ENCODE measurements at places on chromosomes 4 and X.

- DNase-seq: no peak
Measured at GRCh38 chr4:81606801-81607501, 135.2 kb upstream of the RASGEF1B start.

DNA sequence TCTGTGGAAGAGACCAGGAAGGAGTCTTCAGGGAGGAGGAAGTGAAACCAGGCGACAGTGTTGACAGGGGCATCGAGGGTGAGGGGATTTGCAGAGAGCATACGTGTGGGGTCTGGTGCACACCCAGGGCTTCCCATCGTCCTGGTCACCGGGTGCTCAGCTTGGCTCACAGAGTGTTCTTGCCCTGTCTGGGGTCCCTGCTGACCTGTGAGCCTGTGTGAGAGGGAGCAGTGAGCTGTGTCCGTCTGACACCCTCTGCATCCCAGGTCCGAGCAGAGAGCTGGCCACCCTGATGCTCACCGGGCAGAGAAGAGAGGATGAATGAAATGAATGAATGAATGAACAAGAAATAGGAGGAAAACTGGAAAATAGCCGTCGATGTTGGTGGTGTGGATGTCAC, 46.5 kb downstream of the CPZ start:
- no peak for DNase-seq

DNA sequence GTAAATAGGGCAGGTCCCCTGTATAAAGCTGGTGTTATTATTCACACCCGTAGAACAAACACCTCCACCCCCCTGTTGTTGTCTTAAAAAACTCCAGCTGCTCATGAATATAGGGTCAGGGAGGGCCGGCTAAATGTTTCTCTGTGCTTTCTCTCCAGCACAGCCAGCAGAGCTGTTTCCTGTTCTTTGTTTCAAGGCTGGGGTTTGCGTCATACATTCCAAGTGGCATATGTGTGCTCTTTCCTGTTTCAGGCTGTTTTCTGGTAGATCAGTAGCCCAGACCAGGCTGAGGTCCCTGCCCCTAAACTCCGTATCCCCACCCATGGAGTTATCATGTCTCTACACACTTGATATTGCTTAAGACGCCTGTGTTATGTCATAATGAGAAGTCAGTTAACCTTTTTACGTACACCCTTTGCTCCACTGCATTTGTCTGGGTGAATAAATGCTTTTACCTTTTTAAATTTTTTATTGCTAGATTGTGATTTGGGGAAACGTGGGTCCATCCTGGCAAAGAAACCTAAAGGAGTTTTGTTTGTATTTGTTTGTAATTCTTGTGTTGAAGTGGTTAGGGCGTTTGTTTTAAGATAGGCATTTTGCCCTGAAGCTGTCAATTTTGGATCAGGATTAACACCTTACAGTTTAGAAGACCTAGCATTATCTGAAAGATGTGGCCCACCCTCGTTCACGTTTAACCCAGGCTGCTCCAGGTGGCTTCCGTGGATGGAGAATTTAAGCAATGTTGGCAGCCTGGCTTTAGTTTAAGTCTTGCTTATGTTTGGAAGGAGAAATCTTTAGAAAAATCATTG, 3.3 kb downstream of the KLF3 start:
- DNase-seq: no peak

- no peak for DNase-seq
Measured at GRCh38 chr4:52822972-52823701, 39.0 kb upstream of the RASL11B start.

DNA sequence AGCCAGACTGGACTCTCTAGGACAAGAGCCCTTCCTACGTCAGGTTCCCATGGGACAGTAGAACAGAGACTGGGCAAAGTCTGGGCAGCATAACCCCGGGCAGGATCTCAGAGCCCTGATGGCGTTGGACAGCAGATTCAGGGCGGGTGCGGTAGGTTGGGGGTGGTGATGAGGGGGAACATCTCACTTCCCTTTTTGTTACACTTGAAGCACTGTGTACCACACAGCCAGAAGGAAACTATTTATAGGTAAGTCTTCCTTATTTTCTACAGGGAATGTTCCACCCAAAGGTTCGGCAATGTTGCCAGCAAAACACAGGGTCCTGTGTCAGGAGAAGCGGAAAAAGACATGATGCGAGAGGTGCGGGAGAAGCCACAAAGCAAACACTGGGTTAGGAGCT, 54.3 kb downstream of the TSC22D3 start:
- DNase-seq: no peak

DNA sequence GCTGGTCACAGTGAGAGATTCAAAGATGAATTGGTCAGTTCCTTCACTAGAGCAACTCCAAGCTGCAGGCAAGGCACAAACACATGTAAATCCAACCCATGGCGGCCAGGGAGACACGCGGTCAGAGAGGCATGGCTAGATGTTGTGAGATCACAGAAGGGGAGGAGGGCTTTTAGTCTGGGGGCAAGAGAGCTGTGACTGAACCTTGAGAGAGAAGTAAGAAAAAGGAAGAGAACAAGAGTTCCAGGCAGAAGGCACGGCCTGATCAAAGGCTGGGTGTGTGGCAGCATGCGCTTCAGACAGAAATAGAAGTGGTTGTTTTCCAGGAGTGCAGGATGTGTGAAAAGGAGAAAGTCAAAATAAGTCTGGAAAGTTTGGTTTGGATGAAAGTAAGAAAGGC, 15.9 kb downstream of the CCDC149 start:
- DNase-seq: no peak

DNA sequence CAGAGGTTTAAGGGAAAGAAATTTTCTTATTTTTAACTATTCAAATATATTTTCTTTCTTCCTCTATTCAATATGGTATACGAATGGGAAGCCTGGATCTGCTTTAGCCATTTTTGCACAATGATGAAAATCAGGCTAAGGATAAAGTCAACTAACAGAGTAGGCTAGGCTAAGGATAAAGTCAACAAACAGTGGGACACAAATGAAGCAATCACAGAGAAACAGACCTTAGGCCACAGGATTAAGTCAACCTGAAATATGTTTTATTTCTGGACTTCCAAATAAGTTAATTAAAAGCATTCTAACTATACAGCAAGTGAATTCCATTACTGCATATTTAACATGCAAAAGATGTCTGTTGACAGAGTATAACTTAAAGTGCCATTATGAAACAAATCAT, 17.0 kb downstream of the DYNLT3 start:
- DNase-seq: no peak

- DNase-seq: no peak
Measured at GRCh38 chr4:154714339-154715040, 29.3 kb upstream of the LRAT start.

GRCh38 chrX:39690541-39691415, 407.0 kb downstream of the BCOR start:
- no peak for DNase-seq

GRCh38 chr4:97770222-97770621, 373.1 kb downstream of the STPG2 start:
- DNase-seq: no peak

- no peak for DNase-seq
Measured at GRCh38 chr4:99921174-99921573, 25.2 kb downstream of the DNAJB14 start.

GRCh38 chr4:93810340-93810992, 18.1 kb upstream of the ATOH1 start:
- DNase-seq: no peak

DNA sequence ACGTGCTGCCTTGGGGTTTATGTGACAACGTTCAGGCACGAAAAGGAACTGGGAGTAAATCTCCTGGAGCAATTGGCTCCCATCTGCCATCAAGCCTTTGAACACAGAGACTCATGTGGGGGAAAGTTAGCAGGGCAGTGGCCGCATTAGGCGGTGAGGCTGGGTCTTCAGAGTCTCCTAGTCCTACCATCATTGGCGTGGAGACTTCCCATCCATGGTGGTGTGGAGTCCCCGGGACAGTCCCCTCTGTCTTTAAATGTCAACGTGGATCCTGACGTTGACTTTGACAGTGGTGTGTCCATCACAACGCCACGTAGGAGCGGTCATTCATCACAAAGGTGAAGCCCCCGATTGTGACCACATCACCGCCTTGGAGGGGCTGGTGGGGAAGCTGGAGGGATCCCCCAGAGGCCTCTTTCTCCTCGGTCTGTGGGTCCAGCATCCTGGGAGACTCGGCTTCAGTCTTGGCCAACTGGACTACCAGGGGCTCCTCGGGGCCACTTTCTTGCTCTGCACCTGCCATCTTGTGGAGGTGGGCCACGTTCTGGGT, 21.8 kb downstream of the CRLF2 start:
- DNase-seq: no peak

- no peak for DNase-seq
Measured at GRCh38 chr4:169345316-169345721, 74.6 kb upstream of the SH3RF1 start.

- no peak for DNase-seq
Measured at GRCh38 chr4:75637176-75637575, 6.8 kb upstream of the CDKL2 start.

DNA sequence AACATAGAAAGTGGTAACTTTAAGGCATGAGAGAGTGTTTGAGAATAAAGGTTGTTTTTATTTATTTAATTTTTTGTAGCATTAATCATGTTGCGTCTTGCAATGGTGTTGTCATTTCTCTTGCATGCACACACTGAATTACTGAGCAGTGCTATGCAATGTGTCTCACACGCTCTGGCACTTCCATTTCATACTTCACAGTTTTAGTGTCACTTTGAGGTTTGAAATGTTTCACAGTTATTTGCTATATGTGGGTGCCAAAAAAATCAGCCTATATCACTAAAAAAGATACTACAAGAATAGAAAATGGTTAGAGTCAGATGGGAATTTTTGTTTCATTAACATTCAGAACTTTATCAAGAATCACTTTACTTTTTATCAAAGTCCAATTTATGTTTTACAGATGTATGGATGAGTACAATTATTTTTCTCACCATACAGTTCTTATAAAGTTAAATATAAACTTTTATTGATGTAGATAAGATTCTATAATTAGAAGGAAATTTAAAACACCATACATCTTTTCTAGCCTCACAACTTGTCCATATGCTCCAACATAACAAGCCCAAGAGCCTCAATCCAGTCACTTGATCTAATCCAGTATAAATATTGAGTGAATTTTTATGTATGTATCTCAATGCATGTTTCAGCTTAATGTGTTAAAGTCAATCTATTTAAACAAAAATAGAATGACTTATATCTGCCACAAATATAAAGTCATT, 114.0 kb downstream of the IQCM start:
- no peak for DNase-seq

GRCh38 chr4:122364700-122365404, 14.0 kb upstream of the ADAD1 start:
- no peak for DNase-seq

DNA sequence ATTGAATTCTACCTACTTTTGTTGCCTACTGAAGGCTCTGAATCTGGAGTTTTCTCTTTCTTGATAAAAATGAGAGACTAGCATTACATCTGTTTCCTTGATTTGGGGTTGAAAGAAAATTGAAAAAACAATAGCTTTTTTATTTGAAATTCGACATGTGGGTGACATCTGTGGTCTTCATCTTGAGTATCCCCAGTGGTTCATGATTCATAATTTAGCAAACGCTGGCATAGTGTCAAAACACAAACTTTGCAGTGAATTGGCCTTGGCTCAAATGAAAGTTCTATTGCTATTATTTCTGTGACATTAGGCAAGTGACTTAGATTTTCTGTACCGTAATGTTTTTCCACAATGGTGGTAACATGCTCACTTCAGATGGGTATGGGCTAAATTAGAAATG, 747.6 kb downstream of the PCDH7 start:
- DNase-seq: no peak

GRCh38 chr4:120000591-120001296, 65.9 kb downstream of the MAD2L1 start:
- DNase-seq: no peak

GRCh38 chr4:165384598-165384997, 5.8 kb downstream of the CPE start:
- no peak for DNase-seq

DNA sequence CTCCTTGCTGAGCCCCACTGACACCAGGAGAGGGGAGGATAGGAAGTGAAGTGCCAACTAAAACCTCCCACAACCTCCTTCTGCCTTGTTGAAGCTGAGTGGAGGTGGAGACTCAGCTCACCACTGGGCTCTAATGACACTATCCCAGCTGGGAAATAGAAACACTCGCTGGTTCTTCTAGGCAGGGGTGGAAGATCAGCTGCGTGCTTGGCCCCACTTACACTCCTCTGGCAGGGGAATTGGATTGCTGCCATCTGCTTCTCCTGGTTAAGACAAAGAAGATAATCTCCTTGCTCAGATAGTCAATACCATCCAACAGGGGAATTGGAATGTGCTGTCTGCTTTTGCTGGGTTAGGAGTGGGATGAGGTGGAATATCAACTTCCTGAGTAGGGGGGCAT, 392.5 kb downstream of the ZNF674 start:
- no peak for DNase-seq

- DNase-seq: no peak
Measured at GRCh38 chr4:182807346-182807745, 109.8 kb downstream of the DCTD start.

GRCh38 chr4:136687118-136687517, 845.2 kb downstream of the PCDH18 start:
- DNase-seq: no peak

GRCh38 chr4:74919783-74920182, 13.1 kb upstream of the PARM1 start:
- DNase-seq: no peak

DNA sequence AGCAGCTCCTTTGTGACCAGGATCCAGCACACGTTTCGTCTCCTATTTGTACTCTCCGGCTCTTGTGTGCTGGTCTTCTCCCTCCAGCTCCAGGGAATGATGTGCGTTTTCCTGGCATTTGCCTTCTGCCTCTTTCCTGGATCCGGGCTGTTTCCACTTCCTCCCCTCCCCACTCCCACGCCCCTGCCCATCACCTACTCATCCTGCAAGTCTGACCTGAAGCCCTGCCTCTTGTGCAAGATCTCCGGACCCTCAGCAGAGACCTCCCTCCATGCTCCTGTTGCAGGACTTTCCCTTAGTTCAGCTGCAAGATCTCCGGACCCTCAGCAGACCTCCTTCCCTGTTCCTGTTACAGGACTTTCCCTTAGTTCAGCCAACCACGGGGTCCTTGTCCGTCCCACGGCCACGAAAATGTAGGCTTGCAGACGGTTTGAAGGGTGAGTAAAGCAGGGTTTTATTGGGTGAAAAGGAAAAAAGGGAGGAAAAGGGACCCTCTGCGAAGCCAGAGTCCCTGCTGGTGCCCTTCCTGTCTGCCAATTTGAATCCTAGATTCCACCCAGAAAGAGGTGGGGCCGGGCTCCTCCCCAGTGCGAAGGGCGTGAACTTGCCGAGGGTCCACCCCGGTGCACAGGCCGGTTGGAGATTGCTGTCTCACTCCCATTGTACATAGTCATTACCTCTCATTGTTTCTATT, 74.4 kb upstream of the IRF2 start:
- DNase-seq: no peak

DNA sequence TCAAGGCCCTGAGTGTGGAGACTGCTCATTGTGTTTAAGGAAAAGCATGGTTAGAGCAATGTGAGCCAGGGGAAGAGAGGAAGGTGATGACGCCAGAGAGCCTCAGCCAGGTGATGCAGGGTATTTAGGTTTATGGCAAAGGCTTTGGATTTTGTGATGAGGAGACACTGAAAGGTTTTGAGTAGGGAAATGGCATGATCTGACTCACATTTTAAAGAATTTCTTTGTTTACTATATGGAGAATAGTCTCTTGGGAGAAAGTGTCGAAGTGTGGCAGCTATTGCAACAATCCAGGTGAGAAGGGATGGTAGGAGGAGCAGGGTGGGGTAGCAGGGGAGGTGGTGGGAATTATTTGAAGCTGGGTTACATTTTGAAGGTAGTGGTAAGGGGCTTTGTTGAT, 293.4 kb upstream of the IGFBP7 start:
- DNase-seq: no peak

GRCh38 chr4:121685257-121685656, 11.5 kb downstream of the ANXA5 start:
- DNase-seq: no peak

- DNase-seq: no peak
Measured at GRCh38 chrX:71542825-71543224, 9.9 kb downstream of the OGT start.

Measured in cortex of kidney (tissue), 1 donor.